ENCODE measurements at places on chromosomes 3 and 15.

DNA sequence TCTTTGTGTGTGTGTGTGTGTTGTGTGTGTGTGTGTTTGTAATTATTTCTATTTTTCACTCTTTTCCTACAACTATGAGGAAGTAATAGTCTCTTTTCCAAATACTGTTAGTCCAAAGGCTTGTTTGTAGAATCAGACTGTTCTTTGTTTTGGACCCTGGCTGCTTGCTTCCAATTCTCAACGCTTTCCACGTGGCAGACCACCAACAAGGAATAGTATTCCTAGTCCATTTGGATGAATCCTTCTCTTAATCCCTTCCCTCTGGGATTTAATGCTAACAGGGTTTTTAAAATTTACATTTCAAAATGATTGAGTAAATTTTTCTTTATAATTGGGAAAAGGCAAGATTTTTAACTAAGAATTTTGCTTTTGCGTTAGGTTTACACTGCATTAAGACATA lies 62.7 kb downstream of the ADAMTSL3 start:
- DNase-seq = no peak

- DNase-seq = peak; percentile 39
These were observed 12.2 kb upstream of the PSTPIP1 start for GRCh38 chr15:76982756-76983155.

DNA sequence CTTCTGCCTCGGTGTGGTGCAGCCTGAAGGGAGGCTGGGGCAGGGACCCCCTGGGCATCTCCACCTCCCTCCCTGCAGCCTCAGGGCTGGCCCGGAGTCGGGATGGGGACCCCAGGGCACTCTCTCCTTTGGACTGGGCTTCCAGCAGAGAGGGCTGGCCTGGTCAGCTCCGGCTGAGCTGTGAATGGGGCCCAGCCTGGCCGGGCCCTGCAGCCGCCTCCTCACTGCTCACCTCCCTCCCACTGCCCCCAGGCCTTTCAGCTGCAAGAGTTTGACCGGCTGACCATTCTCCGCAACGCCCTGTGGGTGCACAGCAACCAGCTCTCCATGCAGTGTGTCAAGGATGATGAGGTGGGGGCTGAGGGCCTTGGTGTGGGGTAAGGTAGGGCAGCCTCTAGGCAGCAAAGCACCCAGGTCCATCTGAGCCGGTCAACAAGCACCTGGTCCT lies 36.0 kb downstream of the PSTPIP1 start:
- DNase-seq = no peak

DNA sequence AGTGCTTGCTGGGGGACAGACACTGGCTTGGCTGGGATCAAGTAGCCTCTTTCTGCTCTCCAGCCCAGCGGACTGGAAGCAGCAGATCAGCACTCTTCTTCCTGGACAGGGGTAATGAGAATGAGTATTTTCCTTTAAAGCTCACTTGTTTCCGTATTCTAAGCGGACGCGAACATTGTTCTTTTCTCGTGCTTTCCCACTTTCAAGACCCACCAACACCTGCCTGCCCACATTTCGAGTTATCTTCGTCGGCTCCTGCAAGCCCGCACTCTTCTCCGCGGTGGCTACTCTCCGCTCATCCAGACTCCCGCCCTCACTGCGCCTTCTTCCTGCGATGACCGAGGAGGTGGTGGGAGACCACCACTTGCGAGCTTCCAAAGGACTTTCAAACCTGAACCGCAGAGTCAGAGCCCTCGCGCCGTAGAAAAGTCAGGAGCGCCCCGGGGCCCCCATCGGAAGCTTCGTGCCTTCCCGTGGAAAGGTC lies 1.6 kb upstream of the PPM1L start:
- DNase-seq = peak; percentile 34

GRCh38 chr15:98778263-98778959 lies 130.1 kb downstream of the IGF1R start:
- DNase-seq = no peak

DNA sequence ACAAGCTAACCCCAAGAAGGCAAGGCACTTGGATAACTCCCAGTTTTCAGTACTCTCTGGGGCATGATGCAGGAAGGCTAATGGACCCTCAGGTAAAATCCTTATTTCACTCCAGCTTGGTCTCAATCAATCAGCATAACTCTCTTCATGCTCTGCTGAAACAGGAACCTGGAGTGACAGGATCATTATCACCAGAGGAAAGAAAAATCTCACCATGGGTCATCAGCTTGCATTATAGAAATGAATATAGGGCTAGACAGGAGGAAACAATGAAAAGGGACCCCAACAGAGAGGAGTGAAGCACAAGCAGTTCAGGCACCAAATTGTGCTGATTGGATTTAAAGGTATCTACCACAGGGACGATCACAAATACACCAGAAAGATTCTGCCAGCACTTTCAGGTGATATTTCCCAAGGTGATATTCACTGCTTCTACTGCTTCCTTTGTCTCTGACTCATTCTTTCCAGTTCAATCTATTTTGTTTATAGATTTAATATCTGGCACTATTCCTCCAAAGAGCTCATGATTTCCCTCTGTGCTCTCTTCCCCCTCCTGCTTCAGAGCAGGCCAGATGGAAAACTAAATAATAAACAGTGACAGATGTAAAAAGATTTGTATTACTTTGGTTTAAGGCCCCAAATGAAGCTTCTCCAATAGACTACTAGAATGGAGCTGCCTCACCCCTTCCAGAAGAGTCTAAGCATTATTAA lies 22.9 kb upstream of the THUMPD3 start:
- no peak for DNase-seq

- DNase-seq = no peak
These were observed 99.2 kb upstream of the TRPM1 start for GRCh38 chr15:31200735-31201151.

GRCh38 chr3:13018043-13018451 lies 55.2 kb downstream of the IQSEC1 start:
- DNase-seq = peak; percentile 24

GRCh38 chr3:70736009-70736408 lies 423.6 kb upstream of the MDFIC2 start:
- DNase-seq = no peak

DNA sequence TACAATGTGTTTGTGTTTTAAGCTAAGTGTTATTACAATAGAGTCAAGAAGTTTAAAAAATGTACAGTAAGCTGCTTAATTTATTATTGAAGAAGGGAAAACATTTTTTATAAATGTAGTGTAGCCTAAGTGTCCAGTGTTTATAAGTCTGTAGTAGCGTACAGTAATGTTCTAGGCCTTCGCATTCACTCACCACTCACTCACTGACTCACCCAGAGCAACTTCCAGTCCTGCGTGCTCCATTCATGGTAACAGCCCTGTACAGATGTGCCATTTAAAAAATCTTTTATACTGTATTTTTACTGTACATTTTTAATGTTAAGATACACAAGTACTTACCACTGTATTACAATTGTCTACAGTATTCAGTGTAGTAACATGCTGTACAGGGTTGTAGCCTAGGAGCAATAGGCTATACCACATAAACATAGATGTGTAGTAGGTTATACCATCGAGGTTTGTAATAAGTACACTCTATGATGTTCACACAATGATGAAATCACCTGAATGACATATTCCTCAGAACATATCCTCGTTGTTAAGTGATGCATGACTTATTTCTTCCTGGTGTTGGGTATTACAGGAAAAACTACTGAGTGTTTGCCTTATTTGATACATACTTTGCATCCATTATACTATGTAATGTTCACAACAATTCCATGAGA lies 156.6 kb upstream of the NUDT16 start:
- DNase-seq = no peak

DNA sequence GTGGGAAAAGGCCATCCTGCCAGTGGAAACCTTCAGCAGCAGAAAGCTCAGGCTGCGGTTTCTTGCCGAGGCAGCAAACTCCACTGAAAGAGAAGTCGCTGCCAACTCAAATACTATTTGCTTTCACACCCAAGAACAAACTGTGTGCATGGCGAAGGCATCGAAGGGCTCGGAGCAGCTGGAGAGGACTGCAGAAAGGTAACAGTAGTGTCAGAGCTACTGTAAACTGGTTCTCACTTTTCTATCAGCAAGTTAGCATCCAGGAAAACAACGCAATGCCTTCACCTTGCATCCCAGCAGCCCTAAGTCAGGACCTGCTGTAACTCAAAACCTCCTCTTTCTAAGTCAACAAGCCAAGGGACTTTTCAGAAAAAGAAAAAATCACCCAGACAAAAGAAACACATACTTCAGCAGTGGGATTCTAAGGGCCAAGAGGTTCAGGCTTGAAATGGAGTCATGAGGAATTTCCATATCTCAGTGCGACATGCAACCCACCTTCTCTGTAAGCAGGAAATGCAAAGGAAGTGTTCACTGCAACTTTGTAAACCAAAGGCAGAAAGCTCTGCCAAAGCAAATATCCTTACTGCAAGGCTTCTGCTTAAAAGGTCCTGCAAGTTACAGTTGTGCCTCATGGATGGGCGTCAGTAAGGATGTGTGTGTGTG lies 193.5 kb downstream of the FOXP1 start:
- DNase-seq = peak; percentile 31

DNA sequence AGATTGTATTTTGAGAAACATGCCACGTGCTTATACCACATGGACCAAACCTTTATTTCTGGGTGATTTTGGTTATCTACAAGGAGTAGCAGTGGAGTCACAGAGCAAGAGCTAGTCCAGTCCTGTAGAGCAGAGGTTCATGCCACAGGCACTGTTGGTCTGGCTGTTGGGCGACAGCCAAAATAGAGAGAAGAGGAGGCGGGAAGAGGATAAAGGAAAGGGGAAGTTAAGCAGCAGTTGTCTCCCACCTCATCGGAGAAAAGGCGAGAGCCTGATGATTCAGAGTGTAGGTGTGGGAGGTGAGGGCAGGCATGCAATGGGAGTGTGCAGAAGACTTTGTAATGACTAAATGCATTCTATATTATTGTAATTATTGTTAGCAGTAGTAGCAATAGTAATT lies 237.5 kb upstream of the ROPN1 start:
- DNase-seq = no peak

DNA sequence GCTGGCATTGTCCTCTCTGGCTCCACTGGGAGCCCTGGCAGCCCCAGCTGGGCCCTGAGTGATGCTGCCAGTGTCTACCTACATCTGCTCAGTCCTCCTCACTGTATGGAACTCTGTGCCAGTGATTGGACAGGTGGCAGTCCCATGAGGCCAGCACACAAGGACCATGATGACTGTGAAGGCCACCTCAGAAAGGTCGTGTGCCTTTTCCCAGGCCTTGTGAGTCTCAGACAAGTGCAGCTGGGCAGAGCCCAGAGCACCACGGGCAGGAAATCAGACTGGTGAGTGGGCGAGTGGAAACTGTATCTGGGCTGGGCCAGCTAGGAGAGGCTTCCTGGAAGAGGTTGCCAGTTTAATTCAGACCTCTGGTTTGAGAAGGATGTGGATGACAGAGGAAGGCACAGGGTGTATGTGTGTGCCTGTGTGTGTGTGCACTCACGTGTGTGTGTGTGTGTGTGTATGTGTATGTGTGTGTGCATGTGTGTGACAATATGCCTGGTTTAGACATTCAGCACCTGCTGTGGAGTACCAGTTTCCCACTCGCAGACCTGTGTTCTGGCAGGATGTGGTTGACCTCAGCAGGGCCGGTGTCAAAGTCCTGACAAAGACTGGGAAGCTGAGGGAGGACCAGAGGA lies 7.0 kb downstream of the MAPKAPK3 start:
- DNase-seq = peak; percentile 75

DNA sequence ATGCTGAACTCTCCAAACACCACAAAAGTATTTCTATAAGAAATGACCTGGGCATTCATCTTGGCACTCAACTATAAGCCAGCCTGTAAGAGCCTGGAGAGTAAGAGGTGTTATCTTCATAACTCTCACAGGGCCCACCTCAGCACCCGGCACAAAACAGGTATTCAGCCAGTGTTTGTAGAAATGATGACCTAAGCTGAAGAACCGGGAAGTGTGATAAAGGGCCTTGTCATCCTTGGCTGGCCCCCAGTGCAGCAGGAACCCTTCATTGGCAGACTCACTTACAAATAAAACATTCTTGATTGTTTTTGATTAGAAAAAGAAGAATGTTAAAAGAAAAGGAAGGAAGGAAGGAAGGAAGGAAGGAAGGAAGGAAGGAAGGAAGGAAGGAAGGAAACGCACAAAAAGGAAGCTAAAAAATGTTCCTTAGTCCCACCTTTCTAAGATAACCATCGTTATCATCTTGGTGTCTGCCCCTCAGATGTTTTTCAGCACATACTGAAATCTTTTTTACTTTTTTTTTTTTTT lies 52.1 kb downstream of the DAPK2 start:
- no peak for DNase-seq

GRCh38 chr3:189967254-189967865 lies 153.3 kb downstream of the P3H2 start:
- peak; percentile 46 for DNase-seq

DNA sequence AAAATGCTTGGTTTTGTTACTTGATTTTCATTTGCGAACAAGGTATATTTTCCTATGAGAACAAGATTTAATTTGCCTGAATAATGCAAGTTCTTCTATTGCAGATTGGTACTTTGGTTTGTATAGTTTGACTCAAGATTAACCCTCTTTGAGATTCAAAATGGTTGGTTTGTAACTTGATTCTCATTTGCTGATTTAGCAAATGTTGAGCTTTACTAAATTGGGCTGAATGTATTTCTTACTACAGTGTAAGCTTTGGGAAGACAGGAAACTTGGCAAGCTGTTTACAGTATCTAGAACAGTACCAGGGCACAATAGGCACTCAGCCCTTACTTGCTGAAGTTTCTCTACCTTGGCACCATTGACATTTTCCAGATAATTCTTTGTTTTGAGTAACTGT lies 3.7 kb upstream of the SYNPR start:
- DNase-seq = no peak

GRCh38 chr3:45656575-45657363 lies 32.4 kb upstream of the SACM1L start:
- DNase-seq = peak; percentile 97

DNA sequence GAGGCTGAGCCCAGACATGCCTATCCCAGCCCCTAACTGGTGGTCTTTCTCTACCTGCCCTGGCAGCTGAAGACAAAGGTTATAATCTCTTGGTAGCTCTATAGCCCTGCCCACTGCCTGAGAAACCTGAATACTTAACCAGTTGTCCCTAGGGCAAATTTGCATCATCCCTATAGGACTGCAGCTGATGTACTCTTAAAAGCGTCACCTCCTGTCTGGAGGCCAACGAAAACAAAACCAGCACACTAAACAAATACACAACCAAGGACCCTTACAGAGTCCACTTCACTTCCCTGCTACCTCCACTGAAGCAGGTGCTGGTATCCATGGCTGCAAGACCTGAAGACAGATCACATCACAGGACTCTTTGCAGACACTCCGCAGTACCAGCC lies 98.0 kb downstream of the KCNAB1 start:
- DNase-seq = no peak

DNA sequence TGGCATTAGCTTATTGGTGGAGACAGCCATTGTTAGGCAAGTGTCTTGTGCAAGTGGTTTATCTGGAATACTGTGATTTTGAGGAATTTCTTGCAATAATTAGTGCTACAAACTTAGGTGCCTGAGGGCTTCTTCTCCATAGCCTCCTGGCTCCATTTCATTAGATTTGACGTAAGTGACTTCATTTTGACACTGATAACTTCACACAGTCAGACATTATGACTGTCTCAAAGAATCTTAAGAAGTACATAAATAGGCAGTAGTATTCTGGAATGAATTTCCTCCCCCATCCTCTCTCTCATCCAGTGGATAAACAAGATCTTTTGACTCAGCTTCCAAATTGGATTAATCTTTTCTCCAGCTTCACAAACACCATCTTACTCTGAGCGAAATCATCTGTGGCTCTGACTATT lies 19.0 kb downstream of the ARL14 start:
- no peak for DNase-seq

GRCh38 chr15:56042031-56042430 lies 48.6 kb upstream of the NEDD4 start:
- no peak for DNase-seq

- DNase-seq = no peak
These were observed 86.2 kb downstream of the FBN1 start for GRCh38 chr15:48559285-48559684.

GRCh38 chr15:79094611-79095021 lies 4.0 kb upstream of the RASGRF1 start:
- DNase-seq = no peak
